Breast epithelium (tissue), 4 donors: ENCODE measurements at places on chromosomes 2 and 18. TPM values are rescaled to one million over a fixed set of nuclear protein-coding genes. Genes with fewer than 3 reads are reported as not detected.
A peak's percentile ranks its signal among the peaks of the same experiment; 100 is the strongest.

Gene ANTXR1
- 52.7 TPM for total RNA-seq

DNA sequence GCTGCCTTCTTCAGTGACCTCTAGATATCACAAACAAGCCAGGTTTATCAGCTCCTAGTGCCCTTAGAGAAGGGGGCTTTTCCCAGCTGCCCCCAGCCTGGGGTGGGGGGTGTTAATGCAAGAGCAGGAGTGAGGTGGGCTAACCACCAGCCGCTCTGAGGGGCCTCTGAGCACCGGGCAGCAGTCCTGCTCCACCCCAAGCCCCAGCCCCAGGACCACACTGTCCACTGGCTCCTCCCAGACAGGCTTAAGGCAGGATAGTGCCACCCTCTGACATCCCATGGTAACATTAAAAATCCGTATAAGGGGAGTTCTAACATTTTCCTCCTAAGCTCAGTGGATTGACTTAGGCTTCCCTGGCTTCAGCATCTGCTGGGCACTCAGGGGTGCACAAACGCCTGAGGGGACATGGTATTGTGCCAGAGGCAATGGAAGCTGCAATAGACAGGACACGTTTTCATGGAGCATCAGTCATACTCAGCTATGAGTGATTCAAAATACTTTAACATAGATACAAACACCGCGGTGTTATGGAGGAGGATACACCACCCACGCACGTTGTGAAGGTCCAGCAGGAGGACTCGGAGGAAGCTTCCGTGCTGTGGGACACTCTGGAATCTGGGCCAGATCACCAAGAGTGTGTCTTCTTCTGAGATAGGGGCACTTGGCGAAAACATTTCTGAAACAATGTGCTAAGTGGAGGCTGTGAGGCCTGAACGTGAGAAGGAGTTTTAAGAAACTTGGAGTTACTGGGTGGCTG lies 112.7 kb upstream of the EPC2 start:
- H3K27ac ChIP-seq: no peak overlapping the region
- DNase-seq: no peak
- no peak overlapping the region for H3K4me3 ChIP-seq

DNA sequence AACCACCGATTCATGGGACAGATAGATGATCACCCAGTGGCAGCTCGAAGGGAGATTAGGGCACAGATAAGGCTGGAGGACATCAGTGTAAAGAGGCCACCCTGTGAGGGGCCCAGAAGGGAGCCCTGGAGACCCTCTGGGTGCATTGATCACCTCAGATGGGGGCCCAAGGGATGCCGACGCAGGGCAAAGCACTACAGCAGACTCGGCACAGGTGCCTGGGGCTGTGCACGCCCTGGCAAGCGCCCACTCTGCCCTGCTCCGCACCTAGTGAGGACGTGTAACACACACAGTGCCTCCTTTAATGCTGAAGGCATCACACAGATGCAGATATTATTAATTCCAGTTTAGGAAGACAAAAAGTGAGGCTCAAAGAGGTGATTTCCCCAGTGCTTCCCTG lies 9.5 kb downstream of the GYPC start:
- H3K27me3 ChIP-seq: no peaks in the 10 kb centered on the region
- peak overlapping the region; percentile 31 for H3K4me3 ChIP-seq
- no peak for DNase-seq
- H3K36me3 ChIP-seq: no peaks in the 10 kb centered on the region
- H3K4me1 ChIP-seq: no peaks in the 10 kb centered on the region
- no peak overlapping the region for H3K27ac ChIP-seq

Gene CD8B2
- total RNA-seq: under 0.01 TPM

DNA sequence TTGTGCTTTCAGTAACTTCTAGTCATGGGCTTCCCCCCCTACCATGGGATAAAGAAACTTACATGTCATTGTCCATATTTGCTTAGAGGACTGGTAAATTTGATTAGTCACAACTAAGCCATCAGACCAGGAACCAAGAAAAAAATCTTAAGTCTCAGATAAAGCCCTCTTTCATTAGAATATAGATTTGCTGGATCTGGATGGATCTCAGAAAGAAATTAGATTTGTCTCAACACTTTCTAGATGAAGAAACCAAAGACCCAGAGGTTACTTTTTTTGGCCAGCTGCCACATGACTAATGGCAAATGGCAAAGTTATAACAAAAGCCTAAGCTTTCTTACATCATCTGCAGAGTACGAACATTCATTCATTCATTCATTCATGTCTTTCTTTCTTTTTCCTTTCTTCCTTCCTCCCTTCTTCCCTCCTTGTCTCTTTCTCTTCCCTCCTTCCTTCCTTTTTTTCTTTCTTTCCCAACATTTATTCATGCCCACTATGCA lies 60.2 kb downstream of the CDCA7 start:
- H3K4me1 ChIP-seq: no peaks in the 10 kb centered on the region
- no peaks in the 10 kb centered on the region for H3K36me3 ChIP-seq
- H3K27me3 ChIP-seq: no peaks in the 10 kb centered on the region
- peak; percentile 35 for DNase-seq
- no peak overlapping the region for H3K27ac ChIP-seq
- no peak overlapping the region for H3K4me3 ChIP-seq

DNA sequence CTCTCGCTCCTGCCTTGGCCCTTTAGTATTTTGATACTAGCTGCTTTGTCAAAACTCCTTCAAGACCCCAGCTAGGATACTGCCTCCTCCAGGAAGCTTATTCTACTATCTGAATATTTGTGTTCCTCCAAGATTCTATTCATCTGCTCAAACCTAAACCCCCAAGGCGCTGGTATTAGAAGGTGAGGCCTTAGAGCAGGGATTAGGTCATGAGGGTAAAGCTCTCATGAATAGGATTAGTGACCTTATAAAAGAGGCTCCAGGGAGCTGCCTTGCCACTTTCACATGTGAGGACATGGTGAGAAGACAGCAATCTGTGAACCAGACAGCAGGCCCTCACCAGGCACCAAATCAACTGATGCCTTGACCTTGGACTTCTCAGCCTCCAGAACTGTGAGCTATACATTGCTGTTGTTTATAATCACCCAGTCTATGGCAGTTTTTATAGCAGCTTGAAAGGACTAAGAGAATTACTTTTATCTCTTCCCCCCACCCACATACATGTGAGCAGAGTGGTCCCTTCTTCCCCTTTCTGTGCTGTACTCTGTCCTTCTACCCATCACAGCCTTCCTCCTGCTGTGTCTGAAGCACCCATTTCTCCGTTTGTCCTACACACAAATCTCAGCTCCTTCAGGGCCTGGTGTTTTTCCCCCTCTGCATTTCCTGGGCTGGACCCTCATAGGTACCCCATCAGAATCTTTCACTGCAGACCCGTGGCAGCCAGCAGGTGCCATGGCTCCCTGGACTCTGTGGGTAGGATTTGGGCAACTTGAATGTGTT lies 54.5 kb downstream of the HS1BP3 start:
- peaks cover 9% of the 10 kb centered on the region for H3K4me1 ChIP-seq
- no peak for DNase-seq
- H3K4me3 ChIP-seq: no peak overlapping the region
- H3K27ac ChIP-seq: peak overlapping the region; percentile 91

DNA sequence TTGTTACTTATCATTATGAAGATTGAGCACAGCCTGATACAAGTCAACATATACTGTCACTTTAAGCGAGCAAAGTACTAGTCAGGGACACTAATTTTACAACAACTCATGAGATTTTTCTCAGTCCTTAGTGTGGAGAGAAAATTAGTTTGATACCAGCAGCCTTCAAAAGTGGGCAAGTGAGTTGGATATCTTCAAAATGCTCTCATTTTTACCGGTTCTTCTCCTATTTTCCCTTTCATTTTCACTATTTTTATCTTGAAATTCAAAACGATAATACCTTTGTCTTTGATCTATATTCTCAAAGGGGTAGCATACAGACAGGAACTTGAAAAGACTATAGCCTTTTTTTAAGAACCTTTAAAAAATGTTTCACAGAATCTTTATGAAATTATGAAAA lies 52.0 kb upstream of the UBXN4 start:
- H3K4me1 ChIP-seq: no peaks in the 10 kb centered on the region
- DNase-seq: no peak
- H3K4me3 ChIP-seq: no peak overlapping the region

DNA sequence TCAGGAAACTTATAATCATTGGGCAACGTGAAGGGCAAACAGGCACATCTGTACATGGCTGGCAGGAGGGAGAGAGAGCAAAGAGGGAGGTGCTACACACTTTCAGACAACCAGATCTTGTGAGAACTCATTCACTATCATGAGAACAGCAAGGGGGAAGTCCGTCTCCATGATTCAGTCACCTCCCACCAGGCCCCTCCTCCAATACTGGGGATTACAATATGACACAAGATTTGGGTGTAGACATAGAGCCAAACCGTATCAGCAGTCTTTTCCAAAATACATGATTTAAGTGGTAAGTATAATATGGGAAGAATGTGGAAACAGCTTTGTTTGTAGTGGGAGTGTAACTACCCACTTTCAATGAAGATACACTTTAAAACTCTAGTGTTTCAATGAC lies 65.0 kb downstream of the EPB41L5 start:
- no peaks in the 10 kb centered on the region for H3K36me3 ChIP-seq
- no peaks in the 10 kb centered on the region for H3K27me3 ChIP-seq

- no peak for DNase-seq
- H3K36me3 ChIP-seq: no peaks in the 10 kb centered on the region
- no peak overlapping the region for H3K4me3 ChIP-seq
- peaks cover 3% of the 10 kb centered on the region for H3K4me1 ChIP-seq
- peak overlapping the region; percentile 76 for H3K27ac ChIP-seq
- no peaks in the 10 kb centered on the region for H3K27me3 ChIP-seq
Observed at GRCh38 chr2:16624436-16624780, 41.2 kb downstream of the CYRIA start.

- no peaks in the 10 kb centered on the region for H3K4me1 ChIP-seq
- no peak overlapping the region for H3K27ac ChIP-seq
- no peaks in the 10 kb centered on the region for H3K27me3 ChIP-seq
- no peaks in the 10 kb centered on the region for H3K36me3 ChIP-seq
- no peak for DNase-seq
Observed at GRCh38 chr18:46601141-46601805, 55.7 kb downstream of the LOXHD1 start.

Gene SLC4A5
- 9.2 TPM for total RNA-seq

Gene ST6GAL2
- 2.3 TPM for total RNA-seq

DNA sequence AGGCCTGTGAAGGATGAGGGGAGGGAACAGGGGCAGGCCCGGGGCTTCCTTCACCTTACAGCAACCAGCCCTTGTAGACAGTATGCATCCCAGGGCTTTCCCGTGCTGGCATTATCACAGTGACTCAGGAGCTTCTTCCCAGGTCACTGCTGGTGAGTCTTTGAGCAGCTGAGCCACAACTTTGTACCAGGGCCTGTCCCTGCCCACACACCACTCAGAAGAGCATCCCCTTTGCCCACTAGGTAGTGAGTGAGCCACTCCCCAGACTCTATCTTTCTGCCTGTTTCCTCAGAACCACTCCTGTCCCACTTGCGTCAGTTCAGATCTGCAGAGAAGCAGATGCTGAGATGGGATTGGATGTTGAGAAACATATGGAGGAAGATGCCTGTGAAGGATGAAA lies 69.6 kb upstream of the ALPP start:
- H3K27me3 ChIP-seq: no peaks in the 10 kb centered on the region
- no peaks in the 10 kb centered on the region for H3K4me1 ChIP-seq
- H3K36me3 ChIP-seq: no peaks in the 10 kb centered on the region
- peak overlapping the region; percentile 80 for H3K27ac ChIP-seq

Gene CXCR2
- total RNA-seq: 0.16 TPM

DNA sequence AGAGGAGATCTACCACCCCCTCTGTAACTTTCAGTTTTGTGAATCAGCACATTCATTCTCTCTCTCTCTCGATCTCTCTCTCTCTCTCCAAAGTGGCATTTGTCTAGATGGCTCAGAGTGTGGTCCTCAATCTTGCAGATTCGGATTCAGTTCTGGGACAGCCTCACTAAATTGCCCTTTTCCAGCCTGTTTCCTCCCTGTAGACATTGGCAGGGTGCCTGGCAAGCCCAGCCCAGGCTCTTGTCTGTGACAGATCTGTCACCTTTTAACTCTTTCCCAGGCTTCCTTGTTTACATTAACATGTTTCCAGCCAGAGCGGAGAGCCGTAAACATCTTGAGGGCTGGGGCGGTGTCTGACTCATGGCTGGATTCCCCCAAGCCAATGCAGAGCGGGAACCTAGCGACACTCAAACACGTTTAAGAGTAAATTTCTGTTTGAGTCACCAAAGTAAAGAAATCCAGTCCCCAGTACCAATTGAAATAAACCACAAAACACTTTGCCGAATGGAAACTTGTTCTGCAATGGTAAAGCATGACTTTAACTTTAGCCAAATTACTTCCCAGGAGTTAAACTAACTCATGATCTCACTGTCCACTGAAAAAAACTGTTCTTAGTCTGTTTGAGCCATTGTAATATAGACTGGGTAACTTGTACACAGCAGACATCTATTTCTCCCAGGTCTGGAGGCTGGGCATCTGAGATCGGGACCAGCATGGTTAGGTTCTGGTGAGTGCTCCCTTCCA lies 6.6 kb upstream of the CYP27C1 start:
- peak; percentile 73 for DNase-seq
- no peak overlapping the region for H3K27ac ChIP-seq

Gene DNAH6
- total RNA-seq: 2.3 TPM

GRCh38 chr2:1484131-1484884 lies 71.0 kb downstream of the TPO start:
- no peak for DNase-seq
- H3K27me3 ChIP-seq: no peaks in the 10 kb centered on the region
- H3K27ac ChIP-seq: no peak overlapping the region
- no peaks in the 10 kb centered on the region for H3K4me1 ChIP-seq
- no peak overlapping the region for H3K4me3 ChIP-seq
